ENCODE measurements at places on chromosomes 6 and 20.
A peak's percentile ranks its signal among the peaks of the same experiment; 100 is the strongest.

- no peak for DNase-seq
Measured at GRCh38 chr6:7544597-7544996, 3.1 kb downstream of the DSP start.

- DNase-seq = no peak
Measured at GRCh38 chr6:15770347-15771143, 107.7 kb upstream of the DTNBP1 start.

DNA sequence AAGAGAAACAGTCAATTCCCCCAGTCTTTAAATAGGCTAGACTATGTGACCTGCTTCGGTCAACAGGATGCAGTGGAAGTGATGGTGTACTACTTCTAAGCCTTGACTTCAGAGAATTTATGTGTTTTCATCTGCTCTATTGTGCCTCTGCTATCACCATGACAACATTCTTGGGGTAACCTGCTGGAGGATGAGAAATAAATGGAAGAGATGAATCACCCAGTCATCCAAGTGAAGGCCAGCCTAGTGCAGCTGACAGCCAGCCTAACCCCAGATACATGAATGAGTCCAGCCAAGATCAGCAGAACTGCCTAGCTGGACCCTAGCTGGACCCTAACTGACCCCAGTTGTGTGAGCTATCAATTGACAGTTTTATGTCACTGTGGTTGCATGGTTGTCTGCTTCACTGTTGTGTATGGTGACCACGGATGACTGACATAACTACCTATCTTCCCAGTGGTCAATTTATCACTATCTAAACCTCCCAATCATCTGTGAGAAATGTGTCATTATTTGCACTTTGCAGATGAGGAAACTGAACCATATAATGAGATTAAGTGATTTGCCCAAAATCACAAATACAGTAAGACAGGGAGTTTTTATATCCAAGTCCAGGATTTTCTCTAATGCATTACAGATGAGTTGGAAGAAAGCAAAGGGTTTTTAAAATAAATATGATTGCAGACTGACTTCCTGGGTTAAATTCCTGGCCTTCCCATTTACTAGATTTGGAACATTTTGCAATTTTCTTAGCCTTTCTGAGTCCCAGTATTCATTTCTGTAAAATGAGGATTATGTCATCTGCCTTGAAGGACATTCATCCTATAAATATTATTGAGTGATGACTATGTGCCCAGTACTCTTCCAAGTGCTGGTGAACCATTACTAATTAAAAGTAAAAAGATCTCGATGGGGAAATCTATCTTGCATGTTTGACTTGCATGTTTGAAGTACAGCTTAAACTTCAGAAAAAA lies 136.4 kb upstream of the PLCB4 start:
- peak; percentile 2 for DNase-seq

GRCh38 chr20:684676-685319 lies 9.2 kb upstream of the SCRT2 start:
- no peak for DNase-seq

DNA sequence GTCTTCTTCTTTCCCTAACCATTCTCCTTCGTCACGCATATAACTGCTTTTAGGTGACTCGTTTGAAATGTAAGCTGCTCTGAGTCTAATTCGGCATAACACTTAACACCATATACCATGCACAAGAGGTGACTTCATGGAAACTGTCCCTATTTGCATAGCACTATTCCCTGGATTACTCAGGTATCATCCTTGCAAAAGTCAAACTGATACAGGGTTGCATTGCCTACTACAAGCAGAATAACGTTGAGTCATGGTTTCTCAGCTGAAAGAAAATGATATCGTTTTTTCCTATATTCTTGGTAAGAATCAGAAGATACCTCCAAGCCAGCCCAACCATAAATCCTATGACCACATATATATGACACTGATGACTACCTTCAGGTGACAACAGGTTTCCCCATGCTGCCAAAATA lies 227.5 kb downstream of the ATXN1 start:
- DNase-seq = no peak

DNA sequence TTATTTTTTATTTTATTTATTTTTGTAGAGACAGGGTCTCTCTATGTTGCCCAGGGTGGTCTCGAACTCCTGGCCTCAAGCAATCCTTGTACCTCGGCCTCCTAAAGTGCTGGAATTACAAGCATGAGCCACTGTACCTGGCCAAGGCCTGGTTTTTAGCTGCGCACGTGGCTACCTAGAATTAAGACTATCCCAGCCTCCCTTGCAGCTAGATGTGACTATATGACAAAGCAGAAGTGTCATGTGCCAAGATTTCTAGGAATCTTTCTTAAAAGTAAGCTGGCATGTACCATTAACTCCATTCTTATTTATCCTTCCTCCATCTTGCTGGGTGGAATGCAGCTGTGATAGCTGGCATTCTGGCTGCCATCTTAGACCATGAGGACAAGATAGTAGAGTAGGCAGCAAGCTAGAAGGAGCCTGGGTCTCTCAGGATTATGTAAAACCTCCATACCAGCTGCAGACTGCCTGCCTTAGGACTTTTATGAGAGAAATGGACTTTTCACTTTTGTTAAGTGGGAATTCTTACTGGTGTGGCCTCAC lies 2.1 kb upstream of the SPDEF start:
- no peak for DNase-seq

DNA sequence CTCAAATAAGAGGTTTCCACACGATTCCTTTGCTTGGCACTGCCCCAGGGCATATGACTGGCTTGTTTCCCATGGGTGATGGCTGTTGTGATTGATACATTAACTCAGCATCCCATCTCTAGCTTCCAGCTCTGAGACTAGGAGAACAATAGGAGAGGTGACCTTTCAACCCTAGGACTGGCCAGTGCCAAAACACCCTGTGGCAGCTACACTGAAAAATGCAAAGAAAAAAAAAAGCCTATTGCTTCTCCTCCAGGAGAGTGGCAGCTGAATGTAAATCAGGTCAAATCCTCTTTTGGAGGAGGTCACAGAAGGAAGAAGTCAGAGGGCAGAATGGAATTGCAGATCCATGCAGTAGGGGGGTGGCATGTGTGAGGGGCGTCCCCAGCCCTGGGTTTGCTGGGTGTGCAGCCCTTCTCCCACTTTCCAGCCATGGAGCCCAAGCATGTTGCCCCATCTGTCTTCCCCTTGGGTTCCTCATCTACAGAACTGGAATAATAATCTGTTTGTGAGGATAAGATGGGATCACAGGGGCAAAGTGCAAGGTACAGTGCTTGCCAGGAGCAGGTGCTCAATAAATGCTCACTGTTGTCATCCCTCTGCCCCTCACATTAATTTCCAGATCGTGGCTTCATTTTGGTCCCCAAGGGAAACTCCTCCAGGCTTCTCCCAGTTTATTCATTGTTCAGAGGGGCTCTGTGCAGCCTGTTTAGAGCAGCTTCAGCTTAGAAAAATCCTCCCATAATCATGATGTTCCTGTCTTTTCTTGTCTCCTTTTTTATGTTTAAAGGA lies 245.0 kb upstream of the RIN2 start:
- no peak for DNase-seq

- DNase-seq = no peak
Measured at GRCh38 chr20:16317445-16318362, 255.5 kb downstream of the KIF16B start.

GRCh38 chr20:37270576-37271420 lies 9.2 kb upstream of the GHRH start:
- DNase-seq = no peak

DNA sequence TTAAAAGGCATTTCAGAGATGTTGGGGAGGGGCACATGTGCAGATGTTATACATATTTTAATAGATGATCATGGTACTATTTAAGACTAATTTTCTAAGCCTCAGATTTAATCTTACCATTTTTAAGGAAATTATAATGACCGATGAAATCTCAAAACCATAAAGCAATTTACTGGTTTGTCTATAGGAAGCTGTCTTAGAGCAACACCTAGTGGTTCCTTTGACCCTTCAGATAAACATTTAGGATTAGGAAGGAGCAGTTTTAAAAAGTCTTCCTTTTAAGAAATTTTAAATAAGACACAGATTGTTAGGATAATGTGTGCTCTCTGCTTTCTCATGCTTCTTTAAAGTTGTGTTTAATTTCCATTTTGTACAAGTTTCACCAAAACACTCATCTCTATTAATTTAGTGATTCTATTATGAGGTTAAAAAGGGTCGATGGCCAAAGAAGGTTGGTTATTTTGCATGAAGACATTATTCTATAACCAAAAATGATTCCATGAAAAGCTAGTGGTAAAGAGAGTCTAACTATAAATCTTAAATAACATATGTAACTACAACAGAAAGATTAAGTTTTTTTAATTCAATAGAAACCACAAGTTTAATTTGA lies 376.4 kb downstream of the HACE1 start:
- peak; percentile 51 for DNase-seq

GRCh38 chr6:13318821-13319220 lies 9.5 kb downstream of the TBC1D7 start:
- no peak for DNase-seq

GRCh38 chr6:32974541-32975308 lies 6.3 kb downstream of the BRD2 start:
- peak; percentile 30 for DNase-seq

DNA sequence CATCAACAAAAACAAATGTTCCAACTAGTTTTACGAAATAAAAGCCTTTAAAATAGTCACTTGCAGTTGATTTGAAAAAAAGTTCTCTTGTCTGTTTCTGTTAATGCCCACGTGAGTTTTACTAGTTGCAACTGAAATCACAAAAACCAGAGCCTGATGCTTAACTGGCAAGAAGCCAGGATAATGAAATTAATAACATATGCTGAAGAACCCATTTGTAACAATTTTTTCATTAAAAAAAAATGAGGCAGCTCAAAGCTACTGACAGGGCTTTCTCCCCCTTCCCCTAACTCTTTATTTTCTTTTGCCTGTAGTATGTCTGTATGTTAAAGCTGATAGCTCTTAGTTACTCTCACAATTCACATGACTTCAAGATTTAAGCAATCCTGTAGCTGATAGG lies 132.7 kb upstream of the EYA4 start:
- peak; percentile 26 for DNase-seq

GRCh38 chr20:61705386-61706258 lies 360.1 kb downstream of the TAF4 start:
- no peak for DNase-seq

- no peak for DNase-seq
Measured at GRCh38 chr6:24827970-24828369, 29.3 kb upstream of the ARMH2 start.

DNA sequence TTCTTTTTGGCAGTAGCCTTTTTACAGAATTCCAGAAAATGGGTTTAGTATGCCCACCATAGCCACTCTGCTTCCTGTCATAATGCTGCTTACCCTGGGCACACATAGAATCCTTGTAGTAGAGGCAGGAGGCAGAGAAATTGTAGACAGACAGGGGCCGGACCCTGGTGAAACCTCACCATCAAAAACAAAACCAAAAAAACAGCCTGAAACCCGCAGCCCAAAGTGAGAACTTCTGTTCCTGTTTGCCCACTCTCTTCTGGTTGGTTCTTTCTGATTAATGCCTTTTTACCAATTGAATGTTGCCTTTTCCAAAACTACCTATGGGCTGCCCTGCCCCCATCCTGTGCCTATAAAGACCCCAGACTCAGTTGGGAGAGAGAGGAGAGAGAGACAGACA lies 188.2 kb downstream of the CDKAL1 start:
- DNase-seq = no peak

DNA sequence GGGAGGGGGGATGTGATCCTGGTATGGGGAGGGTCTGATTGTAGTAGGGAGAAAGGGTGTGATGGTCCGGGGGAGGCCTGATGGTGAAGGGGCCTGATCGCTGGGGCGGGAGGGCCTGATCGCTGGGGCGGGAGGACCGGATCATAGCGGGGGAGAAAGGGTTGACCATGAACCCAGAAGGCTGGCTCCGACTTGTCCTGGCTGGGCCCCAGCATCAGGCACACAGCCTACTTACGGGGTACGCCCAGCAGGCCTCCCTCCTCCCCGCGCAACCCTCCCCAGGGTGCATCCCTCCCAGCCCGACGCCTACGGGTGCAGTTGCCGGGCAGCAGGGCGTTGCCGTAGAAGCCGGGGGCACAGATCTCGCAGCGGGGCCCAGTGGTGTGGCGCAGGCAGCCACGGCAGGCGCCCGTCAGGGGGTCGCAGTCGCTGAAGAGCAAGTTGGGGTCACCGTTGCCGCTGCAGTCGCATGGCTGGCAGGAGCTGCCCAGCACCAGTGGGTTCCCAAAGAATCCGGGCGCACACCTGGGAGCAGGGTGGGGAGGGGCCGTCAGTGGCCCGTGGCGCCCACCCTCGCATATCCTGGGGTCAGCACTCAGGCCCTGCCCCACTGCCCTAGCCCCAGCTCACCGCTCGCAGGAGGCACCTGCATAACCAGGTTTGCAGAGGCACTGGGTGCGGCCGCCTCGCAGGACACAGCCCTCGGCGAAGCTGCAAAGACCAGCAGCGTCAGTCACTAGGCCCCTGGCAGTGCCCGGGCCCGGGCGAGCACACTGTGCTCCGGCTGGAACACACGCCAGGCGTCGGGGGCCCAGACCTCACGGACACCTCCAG lies 20.6 kb downstream of the ADRM1 start:
- DNase-seq = no peak

DNA sequence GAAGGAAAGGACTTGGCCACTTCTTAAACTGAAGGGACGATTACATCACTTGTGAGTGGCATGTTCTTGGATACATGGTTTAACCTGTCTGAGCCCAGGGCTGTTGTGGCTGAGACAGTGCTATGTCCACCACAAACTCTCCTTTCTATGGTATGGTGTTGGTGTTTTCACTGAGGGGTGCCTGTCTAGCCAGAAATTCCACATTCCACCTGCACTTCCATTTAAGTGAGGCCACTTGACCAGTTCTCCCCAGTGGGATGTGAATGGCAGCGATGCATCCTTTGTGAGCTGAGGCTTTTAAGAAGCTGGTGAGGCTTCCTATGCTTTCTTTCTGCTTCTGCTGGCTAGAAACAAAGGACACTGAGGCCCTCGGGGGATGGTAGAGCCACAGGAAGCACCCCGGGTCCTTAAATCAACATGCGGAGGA lies 151.4 kb upstream of the CHD6 start:
- DNase-seq = no peak

- DNase-seq = no peak
Measured at GRCh38 chr20:764255-764654, 4.0 kb downstream of the SLC52A3 start.

DNA sequence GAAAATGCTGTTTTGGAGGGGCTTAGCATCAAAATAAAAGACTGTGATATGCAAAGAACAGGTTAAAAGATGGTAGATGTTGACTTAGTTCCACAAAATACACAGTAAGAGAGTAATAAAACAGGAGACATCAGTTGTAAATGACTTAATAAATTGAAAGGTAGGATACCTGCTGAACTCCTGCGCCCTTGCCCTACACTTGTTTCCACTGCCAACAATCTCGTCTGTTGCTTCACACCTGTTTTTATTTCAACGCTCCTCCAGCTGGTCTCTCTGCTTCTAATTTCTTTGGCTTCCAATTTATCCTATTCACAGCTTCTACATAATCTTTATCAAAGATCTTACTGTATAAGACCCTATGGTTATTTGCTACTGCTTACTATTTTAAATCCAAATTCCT lies 115.9 kb upstream of the BEND3 start:
- DNase-seq = no peak

Data from A673 (cell line).